ENCODE measurements at places on chromosomes 7 and 10. TPM values are rescaled to one million over a fixed set of nuclear protein-coding genes. Genes with fewer than 3 reads are reported as not detected.

The TMEM225B gene
- 1.1 TPM for total RNA-seq

The ASB4 gene
- total RNA-seq, result 1.9 TPM

The HTRA1 gene
- 83.9 TPM for total RNA-seq

GRCh38 chr10:114337510-114338462, 66.5 kb downstream of the AFAP1L2 start:
- DNase-seq, result no peak

The EGFR gene
- 28.2 TPM for total RNA-seq

GRCh38 chr7:90618876-90619275, 22.8 kb downstream of the CDK14 start:
- DNase-seq, result no peak

- no peak for DNase-seq
Measured at GRCh38 chr10:71343392-71343773, 24.3 kb downstream of the SLC29A3 start.

The ZNF117 gene
- total RNA-seq, result 52.5 TPM

The SLC26A5 gene
- total RNA-seq, result 1.6 TPM

DNA sequence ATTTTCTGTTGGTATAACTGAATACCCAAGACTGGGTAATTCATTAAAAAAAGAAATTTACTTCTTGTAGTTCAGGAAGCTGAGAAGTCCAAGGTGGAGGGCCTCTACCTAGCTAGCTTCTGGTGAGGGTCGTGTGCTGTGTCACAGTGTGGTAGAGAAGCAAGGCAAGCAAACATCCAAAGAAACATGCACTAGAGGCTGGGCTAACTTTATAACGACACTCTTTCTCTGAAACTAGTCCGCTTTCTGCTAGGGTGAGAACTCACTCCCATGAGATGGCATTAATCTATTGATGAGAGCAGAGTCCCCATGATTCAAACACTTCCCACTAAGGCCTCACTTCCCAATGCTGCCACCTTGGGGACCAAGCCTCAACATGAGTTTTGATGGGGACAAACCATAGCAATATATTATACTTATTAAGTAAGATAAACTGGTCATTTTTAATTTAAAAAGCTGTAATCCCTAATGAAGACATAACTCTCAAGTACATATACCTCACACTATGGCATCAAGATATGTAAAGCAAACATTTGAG, 50.8 kb downstream of the PHYHIPL start:
- no peak for DNase-seq

The ITPRID1 gene
- total RNA-seq, result not detected

GRCh38 chr10:22626784-22627183, 87.6 kb downstream of the PIP4K2A start:
- DNase-seq, result no peak

- no peak for DNase-seq
Measured at GRCh38 chr7:130669085-130669700, 645 bp upstream of the COPG2 start.

GRCh38 chr7:50588937-50589336, 23.7 kb upstream of the DDC start:
- no peak for DNase-seq

DNA sequence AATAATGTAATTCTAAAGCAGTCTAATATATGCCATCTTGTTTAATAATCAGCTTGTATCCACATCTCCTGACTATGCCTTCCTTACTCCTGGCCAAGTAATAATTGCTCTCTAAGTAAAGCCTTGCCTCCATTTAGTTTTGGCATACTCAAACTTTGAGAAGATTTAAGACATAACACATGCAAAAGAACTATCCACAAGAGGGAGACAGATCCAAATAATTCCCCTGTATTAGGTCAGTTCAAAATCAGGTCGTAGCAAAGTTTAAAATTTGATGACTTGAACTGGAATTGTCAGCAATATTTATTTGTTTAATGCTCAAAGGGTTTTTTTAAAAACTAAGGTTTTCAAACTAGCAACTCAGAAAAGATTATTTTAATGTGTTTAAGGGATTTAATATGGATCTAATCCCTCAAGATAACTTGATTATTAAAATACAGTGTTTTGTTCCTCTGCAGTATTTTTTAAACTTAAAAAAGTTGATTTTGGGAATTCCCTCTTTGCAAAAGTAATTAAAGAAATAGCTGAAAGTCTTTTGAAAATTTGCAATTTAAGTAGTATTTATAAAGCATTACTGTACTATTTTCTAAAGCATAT, 95.3 kb downstream of the HDAC9 start:
- peak; percentile 51 for DNase-seq

GRCh38 chr7:28178599-28178998, 2.0 kb downstream of the JAZF1 start:
- no peak for DNase-seq

DNA sequence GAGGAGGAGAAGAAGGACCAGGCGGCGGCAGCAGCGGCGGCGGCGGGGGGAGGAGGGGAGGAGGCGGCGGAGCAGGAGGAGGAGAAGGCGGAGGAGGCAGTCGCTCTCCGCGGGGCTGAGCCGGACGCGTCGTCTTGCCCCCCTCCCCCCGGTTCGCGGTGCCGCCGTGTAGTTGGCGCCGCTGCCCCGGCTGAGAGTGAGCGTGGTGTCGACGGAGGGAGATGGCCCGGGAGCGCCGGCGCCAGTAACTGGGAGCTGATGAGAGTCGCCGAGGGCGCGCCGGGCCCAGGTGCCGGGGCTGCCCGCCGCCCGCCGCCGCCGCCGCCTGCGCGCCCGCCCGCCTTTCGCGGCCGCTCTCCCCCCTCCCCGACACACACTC, 257 bp downstream of the WAC start:
- DNase-seq, result no peak

- DNase-seq, result no peak
Measured at GRCh38 chr10:66222462-66223046, 703.3 kb upstream of the LRRTM3 start.

- no peak for DNase-seq
Measured at GRCh38 chr10:102994531-102995295, 76.6 kb downstream of the CNNM2 start.

The CYP2C18 gene
- not detected for total RNA-seq

GRCh38 chr7:73599151-73599882, 20.9 kb upstream of the TBL2 start:
- no peak for DNase-seq

DNA sequence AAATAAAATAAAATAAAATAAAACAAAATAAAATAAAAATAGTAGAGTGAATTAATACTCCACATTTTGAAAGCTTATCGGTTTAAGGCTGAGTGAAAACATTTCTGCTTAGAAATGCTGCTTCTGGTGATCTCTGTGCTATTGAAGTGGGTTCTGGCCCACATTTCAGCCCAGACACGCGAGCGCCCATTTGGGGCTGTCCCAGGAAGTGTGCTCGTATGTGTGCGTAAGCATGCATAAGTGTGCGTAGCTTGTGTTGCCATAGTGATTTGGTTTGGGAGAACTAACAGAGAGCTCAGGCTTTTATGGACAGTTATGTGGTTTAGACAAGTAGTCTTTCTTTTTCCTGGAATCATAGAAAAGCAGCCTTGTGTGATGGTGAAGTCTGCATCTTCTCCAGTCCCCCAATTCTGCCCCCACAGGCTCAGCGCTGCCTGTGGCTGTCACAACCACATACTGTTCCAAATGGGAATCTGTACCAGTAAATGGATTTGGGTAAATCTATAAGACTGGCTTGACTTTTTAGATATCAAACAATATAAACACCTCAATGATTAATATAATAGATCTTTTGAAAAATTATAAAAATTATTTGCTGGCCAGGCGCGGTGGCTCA, 29.8 kb upstream of the PURB start:
- DNase-seq, result no peak

- DNase-seq, result no peak
Measured at GRCh38 chr7:130982160-130982638, 248.2 kb upstream of the KLF14 start.

DNA sequence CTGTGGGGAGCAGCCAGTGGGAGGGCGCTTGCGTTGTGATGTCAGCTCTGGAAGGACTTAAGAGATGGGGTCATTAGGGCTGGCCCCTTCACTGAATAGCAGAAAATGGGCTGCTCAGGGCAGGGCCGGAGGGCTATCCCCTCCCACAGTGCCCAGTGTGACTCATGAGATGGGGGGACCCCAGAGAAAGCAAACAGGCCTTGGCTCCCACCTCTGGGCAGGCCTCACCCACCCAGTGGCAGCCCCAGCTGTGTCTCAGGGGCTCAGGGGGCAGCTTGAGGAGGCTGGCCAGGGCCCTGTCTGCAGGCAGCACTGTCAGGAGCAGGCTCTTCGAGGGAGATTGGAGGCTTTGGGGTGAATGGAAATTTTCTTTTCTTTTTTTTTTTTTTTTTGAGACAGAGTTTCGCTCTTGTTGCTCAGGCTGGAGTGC, 168.3 kb downstream of the SLIT1 start:
- DNase-seq, result no peak

The MYOZ1 gene
- total RNA-seq, result 11.5 TPM

GRCh38 chr10:44932517-44933450, 21.6 kb downstream of the TMEM72 start:
- peak; percentile 35 for DNase-seq

DNA sequence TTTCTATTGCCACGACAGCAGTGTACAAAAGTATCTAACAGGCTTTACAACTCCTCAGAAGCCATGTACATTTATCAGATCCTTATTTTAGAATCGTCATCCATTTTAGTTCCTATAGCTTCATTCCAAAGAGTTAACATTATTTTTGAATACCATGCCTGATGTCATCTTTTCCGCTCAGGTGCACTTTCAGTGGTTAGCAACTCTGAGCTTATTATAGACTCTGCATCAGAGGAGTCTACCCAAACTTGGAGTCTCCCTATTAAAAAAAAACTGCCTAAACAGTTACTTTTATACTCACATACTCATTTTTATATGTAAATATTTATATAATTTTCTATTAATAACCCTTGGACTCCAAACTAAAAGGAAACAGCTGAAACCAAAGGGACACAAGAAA, 31.6 kb upstream of the PRSS37 start:
- no peak for DNase-seq

DNA sequence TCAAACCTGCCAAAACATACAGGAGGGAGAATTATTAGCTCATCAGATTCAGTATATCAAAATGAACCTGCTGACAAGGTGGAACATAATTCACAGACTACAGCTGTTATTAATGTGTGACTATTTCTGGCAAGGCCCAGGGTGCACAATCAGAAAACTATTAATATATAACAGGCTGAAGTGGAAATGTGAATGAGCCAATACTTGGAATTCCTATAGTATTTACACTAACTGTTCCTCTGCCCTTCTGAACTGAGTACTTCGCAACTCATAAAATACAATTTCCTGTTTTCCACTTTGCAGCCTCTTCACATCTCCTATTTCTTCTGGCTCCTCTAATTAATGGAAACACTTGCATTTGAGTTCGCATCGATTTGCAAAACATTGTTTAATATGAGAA, 330.8 kb downstream of the DPP6 start:
- DNase-seq, result no peak

GRCh38 chr7:133633055-133633454, 380.2 kb downstream of the EXOC4 start:
- no peak for DNase-seq

GRCh38 chr10:69057951-69058297, 30.0 kb upstream of the SRGN start:
- DNase-seq, result no peak

DNA sequence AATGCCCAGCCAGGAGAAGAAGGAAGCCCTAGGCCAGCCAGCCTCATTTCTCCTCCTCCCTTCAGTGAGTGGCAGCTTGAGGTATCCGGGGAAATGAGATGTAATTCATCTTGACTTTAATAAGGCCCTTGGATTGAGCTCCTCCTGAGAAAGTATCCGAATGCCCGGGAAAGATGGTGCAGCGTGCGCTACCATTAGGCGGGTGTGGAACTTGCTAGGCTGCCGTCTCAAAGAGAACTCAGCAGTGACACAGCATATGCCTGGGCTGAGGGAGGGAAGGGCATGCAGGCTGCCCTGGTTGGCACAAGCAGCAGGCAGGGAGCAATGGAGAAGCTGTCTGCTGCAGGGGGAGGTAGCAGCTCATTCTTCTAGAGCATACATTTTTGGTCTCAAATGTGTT, 659.8 kb upstream of the FOXK1 start:
- no peak for DNase-seq

GRCh38 chr7:150748376-150748775, 11.2 kb downstream of the GIMAP5 start:
- no peak for DNase-seq

DNA sequence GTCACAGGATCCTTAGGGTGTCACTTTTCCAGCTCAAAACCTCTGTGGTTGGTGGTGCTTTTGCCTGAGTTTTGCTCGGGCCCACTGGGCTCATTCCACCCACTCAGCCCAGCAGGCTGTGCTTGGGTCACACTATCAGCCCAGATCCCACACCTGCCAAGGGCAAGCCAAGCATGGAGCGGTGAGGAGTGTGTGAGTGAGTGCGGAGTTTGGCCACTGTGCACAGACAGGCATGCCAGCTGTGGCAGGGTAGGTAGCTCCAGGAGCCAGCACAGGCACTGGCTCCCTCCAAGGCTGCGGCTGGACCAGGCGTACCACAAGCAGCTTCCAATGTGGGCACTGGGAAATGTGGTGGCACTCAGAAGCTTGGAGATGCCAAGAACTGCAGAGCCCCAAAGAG, 43.9 kb upstream of the TECTB start:
- DNase-seq, result no peak

DNA sequence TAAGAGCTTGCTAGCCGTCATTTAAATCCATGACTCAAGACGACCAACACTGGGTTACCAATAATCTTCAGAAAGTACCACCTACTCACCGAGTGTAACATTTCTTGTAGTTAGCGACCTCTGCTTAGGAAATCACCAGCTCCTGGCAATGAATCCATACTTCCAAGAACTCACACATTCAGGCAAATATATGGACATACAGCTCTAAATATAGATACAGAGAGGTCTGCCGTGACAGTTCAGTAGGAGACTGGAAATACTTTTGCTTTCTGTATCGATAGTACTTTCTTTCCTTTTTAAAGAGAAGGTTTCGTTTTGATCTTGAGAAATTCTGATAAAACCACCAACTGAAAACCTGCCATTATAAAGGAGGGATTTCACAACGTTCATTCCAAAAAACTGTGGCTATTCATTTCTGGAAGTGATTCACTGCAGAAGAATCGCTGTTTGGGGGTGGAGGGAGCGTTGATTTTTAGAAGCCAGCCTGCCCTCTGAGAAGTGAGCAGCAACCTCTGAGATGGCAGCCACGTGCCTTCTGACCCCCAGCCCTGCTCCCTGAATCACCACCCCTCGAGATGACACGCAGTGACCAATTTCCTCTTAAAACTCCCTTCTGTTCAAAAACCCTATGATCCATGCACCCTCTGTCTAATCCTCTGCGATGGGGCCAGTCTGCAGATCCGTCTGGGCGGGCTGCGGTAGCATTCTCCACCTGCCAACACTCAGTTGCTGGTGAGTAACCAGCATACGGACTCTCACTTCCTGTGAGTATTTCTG, 179.0 kb upstream of the KLF14 start:
- DNase-seq, result no peak

- no peak for DNase-seq
Measured at GRCh38 chr10:77004917-77005564, 632.6 kb downstream of the KCNMA1 start.
